Foreskin melanocyte (primary cell): ENCODE measurements at places on chromosomes 7 and 10.
A peak's percentile ranks its signal among the peaks of the same experiment; 100 is the strongest.

- DNase-seq: no peak
These were observed 15.9 kb downstream of the RNF133 start for GRCh38 chr7:122682815-122683550.

- no peak for DNase-seq
These were observed 12.4 kb downstream of the GNAT3 start for GRCh38 chr7:80499350-80499953.

DNA sequence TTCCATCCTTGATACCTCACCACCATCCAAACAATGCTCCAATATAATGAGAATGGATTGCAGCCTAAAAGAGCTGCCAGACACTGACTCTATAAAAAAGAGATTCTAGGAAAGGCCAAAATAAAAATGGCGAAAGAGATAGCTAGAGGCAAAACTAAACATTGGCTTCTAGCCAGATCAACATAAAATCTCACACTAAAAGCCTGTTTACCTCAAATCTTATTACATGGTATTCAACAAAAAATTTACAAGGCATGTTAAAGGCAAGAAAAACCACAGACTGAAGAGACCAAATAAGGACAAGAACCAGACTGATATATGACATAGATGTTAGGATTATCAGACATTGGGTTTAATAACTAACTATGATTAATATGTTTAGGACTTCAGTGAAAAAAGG lies 1127.0 kb downstream of the DNAJB9 start:
- DNase-seq: peak; percentile 2

DNA sequence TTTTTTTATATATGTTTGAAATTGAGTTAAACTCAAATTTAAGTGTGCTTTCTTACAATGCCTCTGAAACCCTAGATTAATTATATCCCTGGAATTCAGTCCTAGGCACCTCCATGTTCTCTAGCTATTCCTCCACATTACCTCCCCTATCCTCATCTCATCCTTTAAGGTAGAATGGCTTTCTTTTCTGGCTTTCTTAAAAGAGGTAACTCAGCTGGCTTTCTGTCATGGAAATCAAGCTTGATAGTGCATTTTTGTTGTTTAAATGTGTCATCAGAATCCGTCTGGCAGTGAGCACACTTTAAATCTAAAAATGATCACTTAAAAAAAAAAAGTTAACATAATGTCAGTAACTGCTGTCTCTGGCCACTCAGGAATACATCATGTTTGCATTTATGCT lies 42.2 kb downstream of the AHR start:
- no peak for DNase-seq

GRCh38 chr10:95278061-95278988 lies 12.5 kb downstream of the PDLIM1 start:
- no peak for DNase-seq

DNA sequence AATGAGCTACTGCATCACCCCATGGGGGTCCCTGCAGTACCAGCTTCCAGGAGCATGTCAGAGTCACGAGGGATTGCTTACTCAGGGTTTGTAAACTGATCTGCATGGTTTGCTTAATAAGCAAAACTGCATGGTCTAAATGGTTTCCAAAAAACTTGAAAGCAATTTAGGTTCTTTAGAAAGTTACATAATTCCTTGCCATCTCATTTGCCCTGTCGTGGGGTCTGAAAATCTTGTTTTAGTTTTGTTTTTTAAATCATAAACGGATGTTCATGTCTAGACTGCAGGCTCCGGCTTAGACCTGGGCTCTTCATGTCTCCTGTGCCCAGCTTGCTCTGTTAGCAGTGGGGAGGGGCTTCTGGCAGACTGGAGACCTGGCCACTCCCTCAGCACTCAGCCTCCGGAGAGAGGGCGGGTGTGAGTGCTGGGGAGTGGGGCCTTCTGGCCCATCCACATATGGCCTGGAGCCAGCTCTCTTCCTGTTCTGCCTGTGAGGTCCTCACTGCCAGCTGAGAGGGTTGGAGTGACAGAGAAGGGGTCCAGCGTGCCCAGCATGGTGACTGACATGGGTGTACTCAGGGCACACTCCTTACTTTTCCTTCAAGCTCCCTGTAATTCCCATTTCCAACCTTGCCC lies 17.5 kb downstream of the PRF1 start:
- no peak for DNase-seq

GRCh38 chr10:107728807-107729206 lies 564.3 kb upstream of the SORCS1 start:
- DNase-seq: no peak
